Activated CD4-positive, alpha-beta T cell treated with anti-CD3 and anti-CD28 coated beads for 36 hours (primary cell): ENCODE measurements at places on chromosomes 7 and 10.

- peak; percentile 50 for DNase-seq
Observed at GRCh38 chr10:124671486-124672075, 72.6 kb downstream of the FAM53B start.

DNA sequence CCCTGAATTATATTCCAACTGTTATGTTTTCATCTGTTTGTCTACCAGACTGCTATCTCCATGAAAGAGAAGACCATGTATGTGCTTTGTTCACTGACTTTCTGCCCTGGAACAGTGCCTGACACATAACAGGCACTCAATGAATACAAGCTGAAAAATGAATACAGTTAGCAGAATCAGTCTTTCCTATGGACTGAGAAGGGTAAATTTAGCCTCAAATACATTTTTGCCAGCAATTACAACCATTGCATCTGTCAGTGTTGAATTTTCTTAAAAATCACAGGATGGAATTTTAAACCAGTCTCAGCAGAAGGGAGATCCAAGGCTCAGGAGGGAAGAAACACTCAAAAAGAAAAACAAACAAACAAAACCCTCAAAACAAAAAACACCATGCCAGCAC lies 1018.1 kb downstream of the XPNPEP1 start:
- no peak for DNase-seq

- DNase-seq = no peak
Observed at GRCh38 chr7:51019891-51020870, 237.5 kb upstream of the GRB10 start.

DNA sequence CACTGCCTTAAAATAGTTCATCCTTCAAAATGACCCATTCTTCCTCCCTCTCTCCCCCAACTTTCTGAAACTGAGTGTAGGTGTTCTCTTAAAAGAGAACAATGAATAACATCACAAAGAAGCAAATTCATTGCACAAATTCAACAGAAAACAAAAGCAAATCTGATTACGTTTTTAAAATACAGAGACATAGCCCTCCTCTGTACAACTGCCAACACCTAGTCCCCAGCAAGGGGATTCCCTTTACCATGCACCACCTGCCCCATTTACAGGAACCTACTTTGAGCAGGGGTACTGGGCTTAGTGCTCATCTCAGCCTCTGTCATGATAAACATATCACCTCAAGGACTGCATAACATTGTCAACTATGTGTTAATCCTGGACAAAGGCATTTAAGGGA lies 302.8 kb upstream of the AOAH start:
- no peak for DNase-seq

DNA sequence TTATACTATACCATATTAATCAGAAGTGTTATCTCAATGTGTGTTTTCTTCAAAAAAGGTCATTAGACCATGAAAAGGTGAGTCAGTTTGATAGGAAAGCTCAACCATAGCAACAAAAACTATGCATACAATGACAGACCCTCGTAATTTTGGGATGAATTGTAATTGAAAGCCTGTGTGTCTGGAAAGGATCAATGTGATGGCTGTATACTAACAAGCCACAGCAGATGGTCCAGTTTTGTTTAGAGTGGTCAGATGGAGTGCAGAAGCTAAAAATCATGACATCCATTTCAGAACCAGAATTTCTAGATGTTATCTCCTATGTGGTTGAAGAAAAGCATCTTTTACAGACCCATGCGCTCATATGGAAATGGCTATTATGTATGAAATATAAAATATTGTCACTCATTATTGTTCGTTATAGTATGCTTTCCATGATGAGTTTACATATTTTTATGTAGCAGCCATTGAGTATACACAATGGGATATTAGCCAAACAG lies 88.3 kb upstream of the CNTNAP2 start:
- no peak for DNase-seq

- no peak for DNase-seq
Observed at GRCh38 chr7:52877240-52877639, 158.2 kb upstream of the POM121L12 start.
